Astrocyte of the spinal cord (primary cell): ENCODE measurements at places on chromosomes 7 and 10.
A peak's percentile ranks its signal among the peaks of the same experiment; 100 is the strongest.

DNA sequence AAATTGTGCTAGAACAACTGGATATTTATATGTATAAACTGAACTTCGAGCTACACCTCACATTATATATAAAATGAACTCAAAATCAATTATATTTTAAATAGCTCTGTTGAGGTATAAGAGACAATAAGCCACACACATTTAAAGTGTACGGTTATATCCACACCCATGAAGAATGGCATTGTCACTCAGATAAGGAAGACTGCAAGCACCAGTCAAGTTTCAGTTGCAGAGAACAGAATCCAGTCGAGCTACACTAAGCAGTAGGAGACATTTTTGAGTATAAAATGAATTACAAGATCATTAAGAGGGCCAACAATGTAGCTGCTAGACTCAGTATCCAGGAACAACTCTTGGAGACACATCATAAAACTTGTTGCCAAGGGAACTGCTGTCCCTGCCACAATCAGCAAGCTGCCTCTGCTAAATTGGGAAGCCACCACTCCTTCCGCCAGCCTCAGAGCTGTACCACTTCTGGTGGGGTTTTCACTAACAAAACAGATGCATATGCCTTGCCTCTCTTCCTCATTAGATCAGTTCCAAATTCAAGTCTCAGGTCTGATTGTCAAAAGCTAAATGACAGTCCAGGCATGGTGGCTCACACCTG is 19.6 kb upstream of the GPNMB start:
- no peak for DNase-seq

DNA sequence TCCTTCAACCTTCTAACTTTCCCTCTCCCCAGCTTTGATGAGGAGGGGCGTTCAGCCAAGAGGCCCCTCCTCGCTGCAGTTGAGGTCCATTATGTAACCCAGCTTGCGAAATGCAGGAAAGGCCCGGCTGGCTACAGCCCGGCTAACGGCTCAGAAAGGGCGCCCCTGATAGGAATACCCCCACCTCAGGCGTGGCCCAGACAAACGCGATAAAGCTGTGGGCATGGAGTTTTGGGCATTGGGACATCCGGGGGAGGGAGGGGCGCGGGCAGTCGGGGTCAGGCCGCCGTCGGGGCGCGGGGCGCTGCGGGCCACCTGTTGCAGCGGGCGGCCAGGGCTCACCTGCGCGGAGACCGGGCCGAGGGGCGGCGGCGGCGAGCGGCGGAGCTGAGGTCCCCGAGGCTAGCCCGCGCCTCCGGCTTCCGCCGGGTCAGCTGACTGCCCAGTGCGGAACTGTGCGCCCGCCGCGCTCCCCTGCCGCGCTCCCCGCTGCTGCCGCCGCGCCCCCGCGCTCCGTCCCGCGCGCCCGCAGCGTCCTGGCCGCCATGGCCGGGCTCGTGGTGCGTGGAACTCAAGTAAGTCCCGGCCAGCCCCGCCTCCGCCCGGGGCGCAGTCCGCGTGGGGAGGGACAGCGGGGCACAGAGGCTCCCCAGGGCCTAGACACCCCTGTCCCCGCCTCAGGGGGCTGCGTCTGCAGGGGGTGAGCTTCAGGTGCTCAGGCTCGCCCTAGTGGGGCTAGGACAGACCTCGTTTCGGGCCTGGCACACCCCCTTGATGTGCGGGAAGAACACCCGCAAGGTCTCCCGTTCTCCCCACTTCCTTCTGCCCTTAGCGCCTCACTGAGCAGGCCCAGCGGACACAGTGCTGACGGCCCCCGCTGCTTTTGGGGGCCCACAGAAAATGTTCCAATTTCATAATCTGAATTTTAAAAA is at the start of gene LRMDA:
Gene LRMDA, plus strand, starts transcription at position 445 of the 932 bp plus-strand sequence.
- no peak for DNase-seq

DNA sequence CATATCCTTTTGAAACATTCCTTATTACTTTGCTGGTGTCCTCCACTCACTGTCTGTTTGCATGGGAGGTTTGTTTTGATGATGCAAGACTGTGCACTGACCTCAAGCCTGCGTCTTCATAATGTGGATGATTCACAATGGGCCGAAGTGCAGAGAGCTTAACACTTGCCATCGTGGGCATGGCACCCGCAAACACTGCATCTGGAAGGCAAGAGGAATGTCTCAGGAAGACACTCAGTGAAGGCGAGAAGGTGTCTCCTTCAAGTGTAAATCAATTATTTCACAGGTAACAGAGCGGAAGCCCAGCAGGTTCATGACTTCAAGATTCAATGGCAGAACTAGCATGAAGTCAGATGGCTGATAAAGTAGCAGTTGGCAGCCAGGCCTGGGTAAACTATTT is 98.1 kb downstream of the DPY19L1 start:
- DNase-seq = peak; percentile 78

GRCh38 chr10:35079763-35080162 is 10.4 kb downstream of the CUL2 start:
- DNase-seq = peak; percentile 66

GRCh38 chr7:142130267-142130666 is 18.7 kb downstream of the MGAM2 start:
- DNase-seq = no peak

DNA sequence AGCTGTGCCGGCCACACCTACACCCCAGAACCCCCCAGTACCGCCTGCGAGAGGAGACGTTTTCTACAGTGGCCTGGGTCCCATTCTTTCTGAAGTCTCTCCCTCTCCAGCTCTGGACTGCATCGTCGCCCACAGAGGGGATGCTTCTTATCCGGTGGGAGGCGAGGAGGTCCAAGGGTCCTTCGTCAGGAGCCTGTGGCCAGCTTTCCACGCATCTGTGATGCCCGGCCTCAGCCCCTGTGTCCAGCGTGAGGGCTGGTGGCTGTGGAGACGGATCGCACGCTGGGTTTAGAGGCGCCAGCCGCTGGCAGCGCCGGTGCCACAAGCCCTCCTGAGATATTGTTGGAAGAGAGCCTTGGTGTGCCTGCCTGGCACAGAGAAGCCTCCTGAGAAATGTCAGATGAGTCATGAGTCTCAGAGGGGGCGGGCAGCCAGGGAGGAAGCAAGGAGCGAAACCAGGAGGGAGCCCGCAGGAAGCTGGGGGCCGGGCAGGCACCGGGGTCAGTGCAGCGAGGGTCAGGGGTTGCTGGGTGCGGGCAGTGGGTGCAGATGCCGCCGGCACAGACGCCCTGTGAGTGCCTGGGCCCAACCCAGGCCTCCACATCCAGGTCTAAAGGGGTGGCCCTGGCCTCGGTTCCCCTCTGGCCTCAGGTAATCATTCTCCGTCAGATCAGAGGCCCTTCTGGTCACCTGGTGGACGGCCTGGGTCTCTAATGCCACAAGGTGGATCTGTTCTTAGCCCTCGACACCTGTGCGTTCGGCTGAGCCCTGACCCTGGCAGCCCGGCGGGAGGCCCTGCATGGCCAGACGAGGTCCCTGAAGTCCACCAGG is 86.0 kb upstream of the DIP2C start:
- no peak for DNase-seq

DNA sequence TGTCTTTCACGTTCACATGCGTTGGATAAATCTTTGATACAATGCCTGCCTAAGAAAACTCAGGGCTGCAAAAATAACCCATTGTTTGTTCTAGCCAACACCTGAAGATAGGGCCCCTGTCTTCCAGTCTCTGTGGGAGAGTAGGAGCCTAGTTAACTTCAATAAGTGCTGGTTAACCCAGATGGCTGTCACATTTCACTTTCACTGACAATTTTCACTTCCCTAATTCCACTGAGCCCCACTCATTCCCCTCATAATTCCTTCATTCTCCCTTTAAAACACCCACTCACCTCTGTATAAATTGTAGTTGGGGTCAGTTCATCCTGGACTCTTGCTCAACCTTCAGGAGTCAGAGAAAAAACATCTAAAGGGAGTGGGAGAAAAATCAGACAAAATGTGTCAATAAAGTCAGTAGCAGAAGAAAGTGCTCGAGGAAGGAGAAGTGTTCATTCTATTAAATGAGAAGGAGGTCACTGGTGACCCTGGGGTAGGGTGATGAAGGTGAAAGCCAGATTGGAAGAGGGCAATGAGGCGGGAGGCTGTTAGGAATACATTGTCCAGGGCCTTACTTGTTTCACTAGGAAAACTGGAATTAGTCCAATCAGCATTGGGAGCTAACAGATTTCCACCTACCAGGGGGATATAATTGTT is 51.2 kb upstream of the ABI1 start:
- no peak for DNase-seq

DNA sequence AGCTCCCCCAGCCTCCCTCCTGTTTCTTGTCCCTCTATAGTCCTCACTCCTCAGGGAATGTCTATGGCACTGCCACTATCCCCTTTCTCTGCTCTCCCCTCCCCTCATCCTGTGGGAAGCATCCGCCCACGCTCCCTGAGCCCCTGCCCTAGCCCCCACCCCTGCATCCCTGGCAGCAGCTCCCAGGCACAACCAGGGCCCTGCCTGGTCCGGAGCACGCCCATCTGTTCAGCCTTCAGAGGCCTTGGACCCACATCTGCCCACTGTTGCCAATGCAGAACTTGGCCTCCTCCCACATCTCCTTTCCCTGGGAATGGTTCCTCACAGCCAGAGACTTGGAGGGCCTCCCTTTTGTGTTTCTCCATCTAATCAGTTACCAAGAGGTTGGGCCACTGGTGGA is 20.4 kb upstream of the TBRG4 start:
- DNase-seq = no peak

GRCh38 chr7:2175514-2175913 is 57.2 kb downstream of the MAD1L1 start:
- DNase-seq = peak; percentile 96

GRCh38 chr7:117616694-117617093 is 136.9 kb downstream of the CFTR start:
- DNase-seq = no peak

- DNase-seq = peak; percentile 24
These were observed 17.0 kb downstream of the PNLIPRP3 start for GRCh38 chr10:116444527-116445142.

DNA sequence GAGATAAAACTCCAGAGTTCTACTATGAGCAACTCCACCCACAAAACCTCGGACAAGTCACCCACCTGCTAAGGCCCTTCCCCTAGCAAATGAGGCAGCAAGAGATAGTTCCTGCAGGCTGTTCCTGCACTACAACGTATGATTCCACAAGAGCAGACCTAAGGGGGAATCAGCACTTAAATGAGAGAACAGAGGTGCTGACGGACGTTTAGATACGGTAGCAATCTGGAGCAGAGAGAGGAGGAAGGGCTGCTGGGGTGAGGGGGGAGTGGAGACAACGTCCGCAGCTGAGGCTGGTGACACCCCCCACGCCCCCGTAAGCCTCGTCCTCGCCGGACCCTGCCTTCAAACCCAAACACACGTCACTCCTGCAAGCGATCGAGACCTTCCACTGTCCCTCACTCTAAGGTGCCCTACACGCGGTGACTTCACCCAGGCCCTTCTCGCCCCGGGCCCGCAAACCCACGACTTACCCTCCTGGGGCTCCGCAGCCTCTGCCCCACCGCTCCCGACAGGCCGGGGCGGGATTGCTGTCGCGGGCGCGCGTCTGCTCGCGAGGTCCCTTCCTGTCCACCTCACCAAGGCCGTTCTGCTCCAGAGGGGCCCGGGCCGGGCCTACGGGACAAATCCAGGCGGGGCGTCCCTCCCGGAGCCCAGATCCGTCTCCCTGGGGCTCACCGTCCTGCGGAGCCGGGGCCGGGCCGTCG is 635 bp downstream of the ZNF12 start:
- DNase-seq = peak; percentile 25

DNA sequence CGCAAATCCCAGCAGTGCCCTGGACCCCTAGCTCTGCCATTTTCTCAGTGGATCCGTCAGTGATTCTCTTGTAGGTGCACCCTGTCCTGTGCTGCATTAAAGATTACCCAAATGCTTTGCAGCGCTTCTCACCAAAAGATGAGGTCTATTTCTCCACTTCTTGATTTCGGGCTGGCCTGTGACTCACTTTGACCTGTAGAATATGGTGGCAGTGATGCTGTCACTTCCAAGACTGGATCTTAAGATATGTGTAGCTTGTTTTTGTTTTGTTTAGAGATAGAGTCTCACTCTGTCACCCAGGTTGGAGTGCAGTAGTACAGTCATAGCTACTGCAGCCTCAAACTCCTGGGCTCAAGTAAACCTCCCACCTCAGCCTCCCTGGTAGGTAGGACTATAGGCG is 37.0 kb upstream of the ZMIZ1 start:
- no peak for DNase-seq

GRCh38 chr10:66862687-66863258 is 63.1 kb upstream of the LRRTM3 start:
- no peak for DNase-seq

GRCh38 chr10:29471544-29471859 is 163.3 kb downstream of the SVIL start:
- DNase-seq = peak; percentile 82

GRCh38 chr7:1603346-1604225 is 33.8 kb upstream of the PSMG3 start:
- DNase-seq = no peak

GRCh38 chr7:90401989-90402388 is 1.3 kb upstream of the CLDN12 start:
- no peak for DNase-seq

DNA sequence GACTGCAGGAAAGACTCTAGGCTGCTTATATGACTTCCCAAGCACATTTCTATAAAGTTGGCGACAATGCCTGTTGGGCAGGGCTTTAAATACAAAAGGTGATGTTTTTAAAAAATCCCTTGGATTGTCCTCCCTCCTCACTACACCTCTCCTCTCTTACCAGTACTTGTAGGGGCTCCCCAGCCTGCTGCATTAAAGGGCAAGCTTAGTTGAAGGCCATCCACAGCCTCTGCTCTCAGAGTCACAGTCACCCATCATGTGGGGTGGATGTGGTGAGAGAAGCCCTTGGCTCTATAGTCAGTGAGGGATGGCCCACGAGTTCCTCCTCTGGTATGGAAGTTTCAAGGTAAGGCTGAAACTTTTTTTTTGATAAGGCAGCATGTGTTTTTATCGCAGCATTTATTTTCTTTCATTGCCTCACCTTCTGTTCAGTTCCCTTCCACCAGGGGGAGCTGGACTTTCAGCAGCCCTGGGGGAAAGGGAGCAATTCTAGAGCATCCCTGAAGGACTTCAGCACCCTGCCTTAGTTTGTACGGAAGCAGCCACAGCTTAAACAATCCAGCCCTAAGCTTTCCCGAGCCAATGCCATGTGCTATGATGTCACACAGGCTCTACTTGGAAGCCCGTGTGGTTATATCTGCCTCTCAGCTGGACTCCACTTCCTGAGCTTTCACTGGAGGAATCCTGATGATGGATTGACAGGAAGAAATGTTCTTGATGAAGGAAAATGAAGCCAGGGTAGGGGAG is 131.9 kb downstream of the CALCR start:
- DNase-seq = peak; percentile 14

DNA sequence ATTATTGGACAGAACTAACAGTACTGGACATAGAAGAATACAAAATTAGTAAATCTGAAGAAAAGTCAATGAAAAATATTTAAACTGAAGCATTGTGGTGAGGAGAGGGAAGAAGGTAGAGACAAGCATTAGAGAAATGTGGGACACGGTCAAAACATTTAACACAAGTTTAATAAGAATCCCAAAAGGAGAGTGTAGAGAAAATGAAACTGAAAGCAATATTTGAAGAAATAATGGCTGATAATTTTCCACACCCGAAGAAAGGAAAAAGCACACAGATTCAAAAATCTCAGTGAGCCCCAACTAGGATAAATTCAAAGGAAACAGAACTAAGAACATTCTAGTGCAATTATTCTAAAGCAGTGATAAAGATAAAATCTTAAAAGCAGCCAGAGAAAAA is 126.4 kb upstream of the LRRTM3 start:
- DNase-seq = no peak
